Bronchus fibroblast of lung (primary cell): ENCODE measurements at places on chromosomes 2 and 18. TPM values are rescaled to one million over a fixed set of nuclear protein-coding genes. Genes with fewer than 3 reads are reported as not detected.

The ODC1 gene
- 209 and 281 TPM in 2 replicates for total RNA-seq

The ARHGAP15 gene
- total RNA-seq = not detected in 2 replicates

The RPE gene
- total RNA-seq = 76.8 and 88.2 TPM in 2 replicates

The MYO5B gene
- under 0.01 and 0.17 TPM in 2 replicates for total RNA-seq

The VIT gene
- total RNA-seq = not detected in 2 replicates

The TSPYL6 gene
- total RNA-seq = not detected in 2 replicates

The SLC9A2 gene
- not detected in 2 replicates for total RNA-seq

The TRABD2A gene
- 6.8 and 9.6 TPM in 2 replicates for total RNA-seq

The NCKAP5 gene
- under 0.01 and 0.15 TPM in 2 replicates for total RNA-seq

The IL36RN gene
- not detected in 2 replicates for total RNA-seq

The DNAH6 gene
- total RNA-seq = under 0.01 and 0.34 TPM in 2 replicates

The SERPINB10 gene
- 1.7 TPM in 1 of 2 replicates, not detected in the other for total RNA-seq

The CHRND gene
- not detected in 2 replicates for total RNA-seq

The SERPINB3 gene
- not detected in 2 replicates for total RNA-seq

The SUPT7L gene
- total RNA-seq = 17.2 and 19.7 TPM in 2 replicates

The TIMM21 gene
- 42.5 and 45.9 TPM in 2 replicates for total RNA-seq

The PCBP1 gene
- total RNA-seq = 99.7 and 109 TPM in 2 replicates

The ASB18 gene
- total RNA-seq = not detected in 2 replicates

The STEAP3 gene
- 30.8 and 31.2 TPM in 2 replicates for total RNA-seq

The FNDC4 gene
- 9.8 and 15.1 TPM in 2 replicates for total RNA-seq

The BOLL gene
- total RNA-seq = not detected in 2 replicates

The PMAIP1 gene
- 33.0 and 33.9 TPM in 2 replicates for total RNA-seq

The DCDC2C gene
- total RNA-seq = not detected in 2 replicates

The EHD3 gene
- 22.7 and 22.9 TPM in 2 replicates for total RNA-seq

The NR4A2 gene
- 0.15 and 0.34 TPM in 2 replicates for total RNA-seq
